ENCODE measurements at places on chromosomes 7 and 10. TPM values are rescaled to one million over a fixed set of nuclear protein-coding genes. Genes with fewer than 3 reads are reported as not detected.

ZNF212 gene
- total RNA-seq, result 4.4 TPM

PRF1 gene
- not detected for total RNA-seq

LRRC17 gene
- 12.6 TPM for total RNA-seq

SERPINE1 gene
- total RNA-seq, result 167 TPM

PARP12 gene
- total RNA-seq, result 24.9 TPM

IGF2BP3 gene
- total RNA-seq, result 4.3 TPM

KLF14 gene
- total RNA-seq, result under 0.01 TPM

CALY gene
- total RNA-seq, result not detected

OR2A5 gene
- total RNA-seq, result not detected

SPDYE11 gene
- total RNA-seq, result not detected

PSMG3 gene
- total RNA-seq, result 21.3 TPM

MMRN2 gene
- total RNA-seq, result 2.1 TPM

SMC3 gene
- total RNA-seq, result 28.8 TPM

PDLIM1 gene
- total RNA-seq, result 24.3 TPM

GFRA1 gene
- 6.3 TPM for total RNA-seq

ZNF655 gene
- 70.1 TPM for total RNA-seq

CRPPA gene
- total RNA-seq, result 1.5 TPM

SUN1 gene
- 185 TPM for total RNA-seq

PON1 gene
- total RNA-seq, result not detected

CALHM3 gene
- total RNA-seq, result not detected

EPO gene
- total RNA-seq, result not detected

ERLIN1 gene
- total RNA-seq, result 39.0 TPM

ZNF775 gene
- total RNA-seq, result 9.6 TPM

UNCX gene
- not detected for total RNA-seq

VPS37D gene
- total RNA-seq, result 6.2 TPM
